ENCODE measurements at places on chromosomes 3 and 15.
A peak's percentile ranks its signal among the peaks of the same experiment; 100 is the strongest.

DNA sequence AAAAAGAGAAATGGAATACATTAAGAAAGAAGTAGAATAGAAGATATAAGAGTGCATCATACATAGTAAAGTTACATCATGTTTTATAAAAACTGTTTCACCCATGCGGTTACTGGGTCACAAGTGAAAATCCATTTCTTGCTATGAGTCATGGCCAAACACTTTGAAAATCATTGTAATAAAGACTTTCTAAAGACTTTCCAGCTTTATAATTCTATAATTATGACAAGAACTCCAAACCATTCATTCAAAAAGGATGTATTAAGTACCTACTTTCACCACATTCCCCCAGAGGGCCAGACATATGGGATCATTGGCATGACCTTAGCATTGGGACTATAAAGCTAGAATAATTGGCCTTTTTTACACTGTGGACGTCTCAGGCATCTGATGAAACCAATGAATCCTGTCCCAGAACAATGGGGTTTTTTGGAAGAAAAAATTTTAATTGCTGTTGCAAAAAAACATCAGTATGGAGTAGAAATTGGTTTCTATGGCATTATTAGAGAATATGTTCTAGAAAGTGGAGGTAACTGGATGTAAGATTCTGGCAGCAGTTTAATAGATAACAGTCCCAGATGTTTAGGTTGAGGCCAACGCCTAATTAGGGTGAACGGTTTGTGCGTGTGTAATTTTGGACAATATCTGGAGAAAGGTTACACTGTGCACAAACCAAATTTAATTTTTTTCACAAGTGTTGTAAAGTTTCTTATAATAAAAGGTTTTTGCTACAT, 3.3 kb upstream of the SKIC8 start:
- no peaks in the 10 kb centered on the region for H3K27me3 ChIP-seq
- no peak for DNase-seq
- peaks cover 14% of the 10 kb centered on the region for H3K4me1 ChIP-seq
- no peak overlapping the region for H3K4me3 ChIP-seq

DNA sequence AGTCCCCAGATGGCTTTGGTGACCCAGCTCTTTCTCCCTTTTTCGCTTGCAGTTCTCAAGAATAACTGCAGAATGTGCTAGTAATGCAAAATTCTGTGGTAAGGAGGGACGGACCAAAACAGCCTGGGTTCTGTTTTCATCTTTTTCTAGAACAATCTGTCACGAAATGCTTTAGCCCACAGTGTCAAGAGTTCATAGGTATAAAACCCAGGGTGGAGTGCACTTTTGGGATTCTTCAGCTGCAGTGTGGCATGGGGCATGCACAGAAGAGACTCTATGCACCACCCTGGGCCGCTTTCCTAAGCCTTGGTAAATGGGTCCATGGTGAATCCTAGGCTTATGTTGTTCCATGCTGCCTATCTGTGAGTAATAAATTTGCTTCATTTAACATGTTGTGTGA, 1072.7 kb upstream of the GBE1 start:
- H3K27ac ChIP-seq = no peak overlapping the region
- no peaks in the 10 kb centered on the region for H3K4me1 ChIP-seq
- H3K27me3 ChIP-seq = no peaks in the 10 kb centered on the region
- no peak overlapping the region for H3K4me3 ChIP-seq
- DNase-seq = no peak

- H3K36me3 ChIP-seq = no peaks in the 10 kb centered on the region
- peaks cover 27% of the 10 kb centered on the region for H3K4me1 ChIP-seq
- DNase-seq = peak; percentile 94
- peak within 1 kb of the TSS; percentile 95 for H3K27ac ChIP-seq
- no peaks in the 10 kb centered on the region for H3K27me3 ChIP-seq
- H3K4me3 ChIP-seq = peak within 1 kb of the TSS; percentile 92
Observed at GRCh38 chr3:197298341-197298944, at the start of gene DLG1. Gene DLG1, minus strand, starts transcription at chr3:197298612. Its CDS starts 1,408 bp downstream, at chr3:197297204.

DNA sequence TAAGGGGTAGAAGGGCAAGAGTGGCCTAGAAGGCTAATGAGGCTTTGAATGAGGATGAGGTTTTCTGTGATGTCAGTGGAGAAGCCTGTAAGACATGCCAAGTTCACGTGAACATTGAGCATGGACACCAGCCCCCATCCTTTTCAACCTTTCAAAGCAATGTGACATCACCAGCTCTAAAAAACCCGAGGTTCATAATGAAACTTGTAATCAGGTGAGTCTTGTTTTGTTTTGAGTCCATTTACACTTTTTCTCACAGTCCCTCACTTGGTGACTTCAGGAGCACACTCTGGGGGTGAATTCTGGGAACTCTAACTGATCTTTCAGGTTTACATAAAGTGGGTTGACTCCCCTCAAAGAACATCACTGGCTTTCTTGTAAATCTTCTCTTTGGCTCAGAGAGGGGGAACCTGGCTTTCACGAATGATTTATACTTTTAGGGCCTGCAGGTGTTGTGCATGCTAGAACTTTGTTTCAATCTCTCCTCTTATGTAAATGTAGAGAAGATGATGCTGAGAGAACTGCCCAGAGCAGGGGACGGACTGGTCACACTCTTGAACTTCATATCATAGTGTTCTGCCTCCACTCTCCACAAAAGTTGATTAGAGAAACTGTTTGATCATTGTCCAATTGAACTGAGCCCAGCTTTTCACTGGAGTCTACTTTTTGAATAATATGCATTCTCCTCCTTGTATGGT, 224.7 kb upstream of the SATB1 start:
- H3K4me3 ChIP-seq = no peak overlapping the region
- no peaks in the 10 kb centered on the region for H3K27me3 ChIP-seq
- H3K27ac ChIP-seq = no peak overlapping the region
- H3K36me3 ChIP-seq = no peaks in the 10 kb centered on the region

DNA sequence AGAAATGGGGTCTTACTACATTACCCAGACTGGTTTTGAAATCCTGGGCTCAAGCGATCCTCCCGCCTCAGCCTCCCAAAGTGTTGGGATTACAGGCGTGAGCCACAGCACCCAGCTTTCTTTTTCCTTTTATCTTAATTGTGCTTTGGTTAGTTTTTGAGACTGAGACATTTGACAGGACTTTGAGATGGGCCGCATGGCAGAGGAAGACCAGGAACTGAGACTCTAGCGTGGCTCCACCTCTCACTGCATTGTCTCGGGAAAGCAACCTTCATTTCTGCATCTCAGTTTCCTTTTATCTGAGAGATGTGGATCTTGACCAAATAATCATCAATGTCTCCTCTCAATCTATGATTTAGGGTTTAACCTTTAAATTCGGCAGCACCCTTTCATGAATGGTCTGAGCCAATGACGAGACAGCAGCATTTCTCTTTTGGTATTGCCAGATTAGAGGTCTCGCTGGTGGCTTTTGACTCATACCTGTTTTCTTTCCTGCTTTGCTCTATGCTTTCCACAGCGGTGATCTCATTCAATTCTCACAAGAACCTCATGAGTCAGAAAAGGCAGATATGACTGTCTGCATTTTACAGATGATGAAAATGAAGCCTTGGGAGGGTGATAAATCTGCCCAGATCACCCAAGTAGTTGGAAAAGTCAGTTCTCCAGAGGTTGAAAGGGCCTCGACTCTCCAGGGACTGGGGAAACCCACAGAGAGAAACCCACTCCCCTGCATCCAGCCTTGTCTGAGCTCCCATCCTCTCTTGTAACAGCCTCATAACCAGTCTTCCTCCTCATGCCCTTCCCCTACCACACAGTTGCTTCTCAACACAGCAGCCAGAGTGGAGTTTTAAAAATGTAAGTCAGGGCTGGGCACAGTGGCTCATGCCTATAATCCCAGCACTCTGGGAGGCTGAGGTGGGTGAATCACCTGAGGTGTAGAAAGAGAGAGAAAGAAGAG, 84.8 kb upstream of the FOXB1 start:
- H3K27me3 ChIP-seq = no peaks in the 10 kb centered on the region
- no peak overlapping the region for H3K27ac ChIP-seq
- no peaks in the 10 kb centered on the region for H3K4me1 ChIP-seq
- no peak overlapping the region for H3K4me3 ChIP-seq
- DNase-seq = no peak
- no peaks in the 10 kb centered on the region for H3K36me3 ChIP-seq

GRCh38 chr15:89140595-89140994, 52.3 kb downstream of the ABHD2 start:
- H3K27ac ChIP-seq = peak overlapping the region; percentile 64
- H3K36me3 ChIP-seq = no peaks in the 10 kb centered on the region
- peaks cover 53% of the 10 kb centered on the region for H3K4me1 ChIP-seq
- no peak overlapping the region for H3K4me3 ChIP-seq
- DNase-seq = no peak

GRCh38 chr3:155995525-155996370, 124.6 kb upstream of the KCNAB1 start:
- H3K27me3 ChIP-seq = no peaks in the 10 kb centered on the region
- H3K36me3 ChIP-seq = no peaks in the 10 kb centered on the region
- H3K4me3 ChIP-seq = no peak overlapping the region
- H3K4me1 ChIP-seq = no peaks in the 10 kb centered on the region

- no peak overlapping the region for H3K27ac ChIP-seq
- no peak for DNase-seq
- H3K4me1 ChIP-seq = no peaks in the 10 kb centered on the region
- H3K36me3 ChIP-seq = no peaks in the 10 kb centered on the region
- H3K27me3 ChIP-seq = no peaks in the 10 kb centered on the region
Observed at GRCh38 chr3:12239301-12239700, 49.6 kb upstream of the PPARG start.

DNA sequence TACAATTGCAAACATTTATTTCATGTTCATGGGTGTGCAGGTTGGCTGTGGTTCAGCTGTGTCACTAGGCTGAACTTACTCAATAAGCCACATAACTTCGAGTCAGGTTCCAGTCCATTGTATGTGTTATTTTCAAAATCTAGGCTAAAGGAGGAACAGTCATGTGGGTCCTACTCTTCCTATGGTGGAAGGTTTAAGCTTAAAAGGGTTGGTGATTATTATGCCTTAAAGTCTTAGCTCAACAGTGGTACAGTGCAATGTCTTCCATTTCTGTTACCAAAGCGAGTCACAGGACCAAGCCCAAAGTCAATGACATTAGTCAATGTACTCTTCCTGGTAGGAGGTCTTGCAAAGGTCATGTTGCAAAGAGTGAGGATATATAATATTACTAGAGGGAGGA, 78.2 kb downstream of the ATG7 start:
- DNase-seq = no peak
- H3K4me1 ChIP-seq = no peaks in the 10 kb centered on the region
- no peak overlapping the region for H3K27ac ChIP-seq
- no peak overlapping the region for H3K4me3 ChIP-seq
- H3K27me3 ChIP-seq = no peaks in the 10 kb centered on the region

GRCh38 chr15:36932070-36932469, 168.3 kb downstream of the MEIS2 start:
- no peaks in the 10 kb centered on the region for H3K36me3 ChIP-seq
- no peak for DNase-seq
- no peak overlapping the region for H3K4me3 ChIP-seq
- H3K4me1 ChIP-seq = no peaks in the 10 kb centered on the region
- no peaks in the 10 kb centered on the region for H3K27me3 ChIP-seq

GRCh38 chr15:90660195-90660998, 56.7 kb upstream of the BLM start:
- peak overlapping the region; percentile 63 for H3K27ac ChIP-seq
- H3K4me3 ChIP-seq = no peak overlapping the region
- no peaks in the 10 kb centered on the region for H3K36me3 ChIP-seq

- H3K27me3 ChIP-seq = no peaks in the 10 kb centered on the region
- no peak overlapping the region for H3K4me3 ChIP-seq
- no peaks in the 10 kb centered on the region for H3K36me3 ChIP-seq
- DNase-seq = no peak
Observed at GRCh38 chr3:178304758-178305467, 231.3 kb upstream of the KCNMB2 start.

DNA sequence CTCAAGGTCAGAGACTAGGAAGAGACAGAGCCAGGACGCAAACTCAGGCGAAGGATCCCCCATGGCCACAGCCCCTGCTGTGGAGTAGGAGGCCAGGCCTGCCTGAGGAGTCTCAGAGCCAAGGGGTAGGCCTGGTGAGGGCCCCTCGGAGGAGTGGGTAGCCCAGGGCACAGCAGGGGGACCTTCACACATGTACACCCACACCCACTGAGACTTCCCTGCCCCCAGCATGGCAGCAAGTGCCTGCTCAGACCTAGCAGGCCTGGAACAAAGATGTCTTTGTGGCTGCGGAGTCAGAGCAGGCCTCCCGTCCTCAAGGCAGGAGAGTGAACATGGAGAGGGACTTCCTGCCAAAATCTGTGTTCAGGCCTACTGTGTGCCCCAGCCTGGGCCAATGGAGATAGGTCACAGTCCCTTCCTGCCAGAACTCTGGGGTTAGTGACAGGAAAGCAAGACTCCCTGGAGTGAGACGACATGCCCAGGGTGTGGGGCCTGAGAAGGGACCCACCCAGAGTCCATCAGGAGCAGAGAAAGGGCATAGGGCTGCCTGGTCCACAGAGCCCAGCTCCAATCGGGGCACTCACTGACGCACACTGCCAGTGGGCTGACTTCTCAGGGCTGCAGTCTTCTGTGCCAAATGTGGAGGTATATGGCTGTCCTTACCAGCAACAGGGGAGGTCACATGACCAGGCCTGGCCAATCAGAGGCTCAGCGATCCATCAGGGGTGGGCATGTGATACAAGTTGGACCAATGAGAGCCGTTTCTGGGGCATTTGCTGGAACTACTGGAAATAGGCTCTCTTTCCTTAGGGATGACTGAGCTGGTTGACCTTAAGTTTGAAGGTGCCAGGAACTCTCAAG, 2.3 kb downstream of the GRIP2 start:
- no peak overlapping the region for H3K27ac ChIP-seq
- H3K36me3 ChIP-seq = no peaks in the 10 kb centered on the region
- H3K4me1 ChIP-seq = peaks cover 7% of the 10 kb centered on the region
- no peak overlapping the region for H3K4me3 ChIP-seq
- no peak for DNase-seq
- H3K27me3 ChIP-seq = no peaks in the 10 kb centered on the region

All from upper lobe of left lung (tissue), 6 donors.